ENCODE measurements at places on chromosomes 7 and 10. TPM values are rescaled to one million over a fixed set of nuclear protein-coding genes. Genes with fewer than 3 reads are reported as not detected.

- no peaks in the 10 kb centered on the region for H3K27me3 ChIP-seq
- H3K27ac ChIP-seq, result no peak overlapping the region
- no peaks in the 10 kb centered on the region for H3K4me1 ChIP-seq
- no peak for DNase-seq
- no peaks in the 10 kb centered on the region for H3K36me3 ChIP-seq
Measured at GRCh38 chr10:43223056-43223455, 43.8 kb downstream of the RASGEF1A start.

ABCB1 gene
- 10.6 TPM for total RNA-seq

- no peaks in the 10 kb centered on the region for H3K27me3 ChIP-seq
- H3K27ac ChIP-seq, result no peak overlapping the region
- no peaks in the 10 kb centered on the region for H3K4me1 ChIP-seq
- H3K4me3 ChIP-seq, result no peak overlapping the region
Measured at GRCh38 chr10:97069576-97070362, 116.0 kb downstream of the SLIT1 start.

- no peak for DNase-seq
- peak overlapping the region; percentile 78 for H3K4me3 ChIP-seq
- no peaks in the 10 kb centered on the region for H3K27me3 ChIP-seq
- peaks cover 8% of the 10 kb centered on the region for H3K4me1 ChIP-seq
- H3K27ac ChIP-seq, result no peak overlapping the region
- no peaks in the 10 kb centered on the region for H3K36me3 ChIP-seq
Measured at GRCh38 chr7:64882341-64883112, 20.5 kb upstream of the ZNF273 start.

- H3K36me3 ChIP-seq, result no peaks in the 10 kb centered on the region
- peak overlapping the region; percentile 66 for H3K4me3 ChIP-seq
- no peaks in the 10 kb centered on the region for H3K4me1 ChIP-seq
- DNase-seq, result no peak
- no peaks in the 10 kb centered on the region for H3K27me3 ChIP-seq
Measured at GRCh38 chr7:2520761-2521290, 1.3 kb downstream of the LFNG start.

LIPJ gene
- not detected for total RNA-seq

PAOX gene
- 7.0 TPM for total RNA-seq

DNA sequence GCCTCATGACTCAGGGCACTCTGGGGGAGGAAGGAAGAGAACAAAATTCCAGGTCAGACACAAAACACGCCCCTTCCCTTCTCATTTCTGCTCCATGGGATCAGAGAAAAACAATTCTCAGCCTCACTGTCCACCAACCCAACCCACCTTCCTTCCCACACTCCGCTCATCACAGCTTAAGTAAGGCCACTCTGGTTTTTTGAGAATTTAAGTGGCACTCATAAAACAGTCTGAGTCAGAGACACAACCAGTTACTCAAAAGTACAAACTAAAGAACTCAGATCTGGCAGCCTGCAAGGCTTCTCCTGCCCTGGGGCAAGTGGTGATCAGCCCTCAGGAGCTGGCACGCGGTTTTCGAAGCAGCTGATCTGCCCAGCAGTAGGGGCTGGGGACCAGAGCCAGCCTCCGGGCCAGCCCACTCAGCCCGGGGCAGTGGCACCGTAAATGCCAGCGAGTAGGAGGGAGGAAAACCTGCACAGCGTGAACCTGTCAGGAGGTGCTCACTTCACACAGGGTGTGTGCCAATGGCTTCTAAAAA is 39.1 kb upstream of the ABLIM1 start:
- H3K4me3 ChIP-seq, result no peak overlapping the region
- peaks cover 22% of the 10 kb centered on the region for H3K4me1 ChIP-seq
- no peak overlapping the region for H3K27ac ChIP-seq
- DNase-seq, result no peak
- H3K27me3 ChIP-seq, result no peaks in the 10 kb centered on the region

ASAH2 gene
- total RNA-seq, result 14.0 TPM

DNA sequence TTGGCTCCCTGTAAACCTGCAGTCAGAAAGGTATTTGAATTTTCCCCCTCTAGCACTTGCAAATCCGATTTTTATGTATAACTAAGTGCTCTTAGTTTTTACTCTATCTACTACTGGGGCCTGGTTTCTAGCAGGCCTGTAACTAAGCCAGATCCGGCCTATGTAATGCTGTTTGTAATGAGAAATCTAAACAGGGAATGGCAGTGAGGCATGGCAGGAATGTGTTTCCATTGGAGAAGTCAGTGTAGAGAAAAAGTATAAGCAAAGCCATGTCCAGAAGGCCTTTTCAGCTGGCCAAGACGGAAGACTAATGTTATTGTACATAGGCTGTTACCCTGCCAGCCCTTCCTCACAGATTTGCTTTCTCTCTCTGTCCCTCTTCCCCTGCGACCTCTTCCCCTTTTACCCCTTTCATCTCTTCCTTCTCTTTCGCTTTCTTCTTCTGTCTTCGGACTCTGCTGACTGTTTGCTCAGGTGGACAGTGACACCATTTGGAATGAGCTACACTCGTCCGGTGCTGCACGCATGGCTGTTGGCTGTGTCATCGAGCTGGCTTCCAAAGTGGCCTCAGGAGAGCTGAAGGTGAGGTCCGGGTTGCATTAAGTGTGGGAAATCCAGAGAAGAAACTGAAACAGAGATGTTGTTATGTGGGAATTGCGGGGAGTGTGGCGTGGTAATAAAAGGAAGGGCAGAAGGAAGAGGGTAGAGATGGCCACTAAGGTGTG is 297.5 kb downstream of the HDAC9 start:
- peaks cover 6% of the 10 kb centered on the region for H3K4me1 ChIP-seq
- H3K27ac ChIP-seq, result peak overlapping the region; percentile 71
- peak overlapping the region; percentile 71 for H3K4me3 ChIP-seq
- H3K27me3 ChIP-seq, result no peaks in the 10 kb centered on the region
- no peak for DNase-seq

LIPK gene
- total RNA-seq, result not detected
